Adrenal gland (tissue), 19 donors: ENCODE measurements at places on chromosomes 5 and 9. TPM values are rescaled to one million over a fixed set of nuclear protein-coding genes. Genes with fewer than 3 reads are reported as not detected.

- H3K4me1 ChIP-seq = no peaks in the 10 kb centered on the region
- no peaks in the 10 kb centered on the region for H3K27me3 ChIP-seq
- H3K27ac ChIP-seq = no peak overlapping the region
- DNase-seq = no peak
These were observed 16.1 kb upstream of the MARCHF3 start for GRCh38 chr5:127046343-127047072.

DNA sequence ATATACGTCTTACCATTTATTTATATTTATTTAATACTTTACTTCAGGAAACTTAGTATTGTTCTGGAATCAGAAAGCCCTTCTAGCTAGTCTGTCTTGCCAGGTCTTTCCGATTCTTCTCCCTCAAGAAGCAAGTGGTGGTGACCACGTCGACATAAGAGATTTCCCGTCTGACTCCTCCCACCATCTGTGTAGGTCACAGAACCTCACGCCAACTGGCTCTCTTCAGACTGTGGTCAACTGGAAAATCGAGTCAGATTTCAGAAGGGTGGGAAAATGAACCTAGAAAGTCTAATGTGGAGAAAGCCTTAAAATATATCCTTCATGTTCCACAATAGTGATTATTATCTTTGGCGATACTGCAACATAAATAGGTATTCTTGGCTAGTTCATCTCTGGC, 17.3 kb downstream of the THBS4 start:
- no peak overlapping the region for H3K4me3 ChIP-seq
- H3K27me3 ChIP-seq = no peaks in the 10 kb centered on the region
- H3K27ac ChIP-seq = no peak overlapping the region
- no peaks in the 10 kb centered on the region for H3K36me3 ChIP-seq

DNA sequence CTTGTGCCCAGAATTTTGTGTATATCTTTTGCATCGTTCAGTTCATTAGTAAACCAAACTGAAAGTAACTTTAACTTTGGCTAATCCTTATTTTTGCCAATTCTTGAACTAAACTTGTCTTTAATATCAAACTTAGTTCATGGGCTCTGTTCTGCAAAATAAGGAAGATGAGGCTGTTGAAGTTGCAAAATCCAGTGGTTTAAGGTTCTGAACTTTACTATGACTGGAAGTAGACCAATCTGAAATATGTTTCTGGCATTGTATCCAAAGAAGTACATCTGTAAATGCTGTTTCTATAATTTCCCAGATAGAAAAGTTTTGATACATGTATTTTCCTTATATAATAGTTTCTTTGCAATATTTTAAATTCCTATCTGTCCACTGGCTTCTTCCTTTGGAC, 238.1 kb downstream of the CETN3 start:
- peaks cover 5% of the 10 kb centered on the region for H3K4me1 ChIP-seq
- H3K27me3 ChIP-seq = no peaks in the 10 kb centered on the region
- DNase-seq = no peak
- H3K27ac ChIP-seq = no peak overlapping the region

DNA sequence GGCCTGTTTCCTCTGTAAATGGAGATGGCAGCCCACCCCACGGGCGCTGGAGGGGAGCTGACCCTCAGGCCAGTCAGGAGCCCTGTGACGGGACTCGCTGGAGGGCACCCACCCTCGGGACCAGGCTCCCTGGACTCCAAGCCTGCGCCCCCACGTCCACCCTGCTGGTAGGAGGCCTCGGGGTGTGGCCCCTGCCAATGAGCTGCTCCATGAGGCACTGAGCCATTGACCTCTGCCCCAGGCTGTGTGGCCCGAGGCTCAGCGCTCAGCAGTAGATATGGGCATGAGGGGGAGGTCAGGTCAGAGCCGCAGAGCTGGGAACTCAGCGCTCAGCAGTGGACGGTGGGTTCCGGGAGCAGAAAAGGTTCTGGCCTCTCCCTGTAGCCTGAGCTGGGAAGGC, 52.3 kb upstream of the EGFL7 start:
- H3K4me3 ChIP-seq = no peak overlapping the region
- DNase-seq = no peak
- H3K36me3 ChIP-seq = no peaks in the 10 kb centered on the region
- no peaks in the 10 kb centered on the region for H3K27me3 ChIP-seq

GRCh38 chr5:101404531-101404930, 501.4 kb upstream of the ST8SIA4 start:
- no peak for DNase-seq
- no peaks in the 10 kb centered on the region for H3K36me3 ChIP-seq
- H3K4me1 ChIP-seq = no peaks in the 10 kb centered on the region
- no peak overlapping the region for H3K27ac ChIP-seq

DNA sequence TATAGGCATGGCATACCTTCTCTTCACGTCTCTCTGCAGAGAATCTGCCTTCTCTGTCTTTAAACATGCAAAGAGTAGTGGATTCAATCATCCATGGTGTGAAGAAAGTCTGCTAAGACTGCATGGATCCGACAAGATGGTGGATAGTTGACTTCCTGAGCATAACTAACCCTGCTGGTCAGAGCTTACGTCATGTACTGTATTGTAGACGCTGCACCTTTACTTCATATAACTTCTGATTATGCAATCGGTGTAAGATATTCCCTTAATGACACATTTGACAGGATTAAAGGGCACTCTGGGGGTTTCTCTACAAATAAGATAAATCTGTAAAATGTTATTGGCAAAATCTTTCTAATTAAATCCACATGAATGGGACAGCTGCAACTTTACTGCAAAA, 240.3 kb upstream of the NREP start:
- H3K27ac ChIP-seq = no peak overlapping the region
- no peaks in the 10 kb centered on the region for H3K4me1 ChIP-seq
- H3K4me3 ChIP-seq = no peak overlapping the region

- DNase-seq = no peak
- H3K36me3 ChIP-seq = no peaks in the 10 kb centered on the region
- no peak overlapping the region for H3K27ac ChIP-seq
- peaks cover 6% of the 10 kb centered on the region for H3K4me1 ChIP-seq
These were observed 58.6 kb downstream of the ADAMTS12 start for GRCh38 chr5:33833237-33833575.

DNA sequence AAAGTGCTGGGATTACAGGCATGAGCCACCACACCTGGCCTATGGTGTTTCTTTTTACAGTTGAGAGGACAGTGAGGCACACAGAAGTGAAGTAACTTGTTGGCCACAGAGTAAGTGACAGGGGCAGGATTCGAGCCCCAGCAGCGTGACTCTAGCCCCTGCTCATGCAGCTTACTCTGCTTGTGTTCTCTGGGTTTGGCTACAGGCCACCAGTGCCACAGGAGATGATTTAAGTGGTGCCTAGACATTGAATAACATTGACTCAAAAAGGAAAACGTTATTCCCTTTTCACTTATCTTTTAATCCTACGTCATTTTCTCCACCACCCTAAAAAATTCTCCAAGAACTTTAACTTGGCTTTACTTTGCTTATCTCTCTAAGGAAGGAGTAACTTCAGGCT, 61.4 kb downstream of the SNX24 start:
- no peak overlapping the region for H3K27ac ChIP-seq
- H3K36me3 ChIP-seq = no peaks in the 10 kb centered on the region
- no peaks in the 10 kb centered on the region for H3K27me3 ChIP-seq
- H3K4me3 ChIP-seq = no peak overlapping the region

DNA sequence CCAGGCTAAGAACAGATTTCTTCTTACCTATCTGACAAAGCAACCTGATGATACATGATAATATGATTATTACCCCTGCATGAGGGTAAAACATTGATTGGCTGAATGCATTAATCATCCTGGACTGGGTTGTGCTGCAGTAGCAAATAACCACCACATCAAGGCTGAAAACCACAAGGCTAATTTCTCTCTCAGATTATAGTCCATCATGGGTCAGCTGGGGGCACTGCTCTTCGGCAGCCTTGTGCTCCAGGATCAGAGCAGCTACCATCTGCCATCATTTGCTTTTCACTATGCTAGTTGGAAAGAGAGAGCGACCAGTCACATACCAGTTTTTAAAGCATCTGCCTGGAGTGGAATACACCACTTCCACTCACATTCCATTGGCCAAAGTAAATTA, 383.5 kb downstream of the RASEF start:
- H3K4me3 ChIP-seq = no peak overlapping the region
- no peak for DNase-seq
- H3K4me1 ChIP-seq = no peaks in the 10 kb centered on the region
- H3K27ac ChIP-seq = no peak overlapping the region

FAM78A gene
- total RNA-seq = 6.9 TPM

FBP2 gene
- total RNA-seq = 0.29 TPM
